ENCODE measurements at places on chromosomes 13 and 19. TPM values are rescaled to one million over a fixed set of nuclear protein-coding genes. Genes with fewer than 3 reads are reported as not detected.

The NCR1 gene
- not detected for total RNA-seq

The CAPS gene
- 36.5 TPM for total RNA-seq

The ZNF225 gene
- total RNA-seq, result 2.1 TPM

The DACT3 gene
- 1.0 TPM for total RNA-seq

The CCL25 gene
- total RNA-seq, result not detected

The ENOX1 gene
- total RNA-seq, result 0.52 TPM

The CILP2 gene
- 0.24 TPM for total RNA-seq

The KASH5 gene
- not detected for total RNA-seq

DNA sequence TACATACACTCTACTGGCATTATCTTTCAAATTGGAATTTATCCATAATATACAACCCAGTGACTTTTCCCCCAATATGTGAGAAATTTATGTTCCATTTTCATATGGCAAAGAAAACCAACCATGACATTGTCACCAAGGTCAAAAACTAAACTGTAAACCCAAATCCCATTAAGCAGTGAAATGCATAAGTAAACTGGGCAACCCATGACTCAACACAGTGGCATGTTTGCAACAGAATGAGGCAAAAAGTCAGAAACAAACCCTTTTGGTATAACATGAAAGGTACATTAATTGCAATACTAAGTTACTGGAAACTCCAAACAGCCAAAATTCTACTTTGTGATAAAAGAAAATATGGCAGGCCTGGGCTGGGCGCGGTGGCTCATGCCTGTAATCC is 4.9 kb downstream of the ZNF878 start:
- no peak overlapping the region for H3K4me3 ChIP-seq
- H3K36me3 ChIP-seq, result no peaks in the 10 kb centered on the region
- peaks cover 10% of the 10 kb centered on the region for H3K4me1 ChIP-seq
- H3K27me3 ChIP-seq, result no peaks in the 10 kb centered on the region
- DNase-seq, result no peak
- H3K27ac ChIP-seq, result no peak overlapping the region

DNA sequence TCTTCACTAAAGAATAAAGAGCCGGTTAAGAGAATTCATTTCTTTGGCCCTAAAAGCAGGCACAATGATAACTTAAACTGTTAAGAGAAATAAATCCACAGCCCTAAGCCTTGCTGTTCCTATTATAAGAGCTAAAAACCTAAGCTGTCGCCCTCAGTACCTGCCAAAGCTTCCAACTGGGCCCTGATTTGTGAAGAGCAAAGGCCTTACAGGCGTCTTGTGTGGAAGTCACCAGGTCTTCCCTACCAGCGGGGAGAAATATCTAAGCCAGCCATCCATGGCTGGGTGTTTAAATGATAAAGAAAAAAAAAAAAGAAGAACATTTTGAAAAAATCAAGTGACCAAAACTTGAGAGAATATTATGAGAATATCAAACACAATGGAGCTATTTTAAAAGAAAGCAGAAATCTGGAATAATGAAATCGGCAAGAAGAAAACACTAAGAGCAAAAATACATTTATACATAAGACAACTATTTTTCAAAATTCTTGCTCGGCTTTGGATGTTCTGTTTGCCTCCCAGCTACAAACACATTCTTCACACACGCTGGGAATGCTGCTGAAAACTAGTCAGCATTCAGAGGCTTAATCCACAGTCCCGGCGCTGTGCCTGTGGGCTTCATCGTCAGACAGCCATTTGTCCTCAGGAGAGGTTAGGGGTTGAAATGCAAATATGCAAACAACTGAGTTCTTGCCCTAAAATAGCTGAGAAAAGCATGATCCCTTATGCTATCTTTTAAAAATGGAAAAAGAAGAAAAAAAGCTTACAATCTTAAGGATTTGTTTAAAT is 89.8 kb upstream of the LSM14A start:
- no peak overlapping the region for H3K4me3 ChIP-seq
- H3K27ac ChIP-seq, result no peak overlapping the region
- no peak for DNase-seq
- H3K27me3 ChIP-seq, result peaks cover 5% of the 10 kb centered on the region

- H3K27me3 ChIP-seq, result no peaks in the 10 kb centered on the region
- H3K4me3 ChIP-seq, result no peak overlapping the region
- peaks cover 66% of the 10 kb centered on the region for H3K36me3 ChIP-seq
- no peaks in the 10 kb centered on the region for H3K4me1 ChIP-seq
Observed at GRCh38 chr19:5074407-5074806, 105.5 kb downstream of the KDM4B start.

DNA sequence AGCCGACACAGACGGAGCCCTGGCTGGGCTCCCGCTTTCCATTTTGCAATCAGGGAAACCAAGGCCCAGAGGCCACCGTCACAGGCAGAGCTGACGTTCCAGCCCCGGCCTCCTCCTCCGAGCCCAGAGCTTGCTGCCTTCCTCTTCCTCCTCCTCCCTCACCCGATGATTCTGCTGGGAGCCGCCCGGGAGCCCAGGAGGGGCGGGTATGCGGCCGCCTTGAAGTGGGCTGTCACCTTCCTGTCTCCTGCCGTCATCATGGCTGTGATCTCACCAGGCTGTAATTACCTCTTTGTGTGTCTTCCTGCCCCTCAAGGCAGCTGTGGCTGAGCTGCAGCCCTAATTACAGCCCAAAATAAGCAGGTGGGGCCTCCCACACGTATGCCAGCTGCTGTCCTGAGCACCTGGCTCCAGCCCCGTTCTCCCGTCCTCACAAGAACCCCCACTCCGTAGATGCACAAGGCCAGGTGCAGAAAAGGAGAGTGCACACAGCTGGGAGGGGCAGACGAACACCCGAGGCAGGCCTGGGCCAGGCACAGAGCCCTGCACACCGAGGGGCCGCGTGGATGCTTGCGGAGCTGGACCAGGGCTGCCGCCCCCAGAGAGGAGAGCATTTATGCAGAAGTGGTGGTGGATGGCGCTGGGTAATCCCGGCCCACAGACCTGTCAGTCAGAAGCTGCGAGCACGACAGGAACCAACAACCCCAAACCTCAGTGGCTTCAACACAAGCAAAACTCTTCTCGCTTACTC is 4.0 kb downstream of the TPGS1 start:
- H3K36me3 ChIP-seq, result no peaks in the 10 kb centered on the region
- H3K4me1 ChIP-seq, result peaks cover 36% of the 10 kb centered on the region
- no peaks in the 10 kb centered on the region for H3K27me3 ChIP-seq
- H3K4me3 ChIP-seq, result peak overlapping the region; percentile 33

All from suprapubic skin (tissue), 4 donors.